Tibial nerve (tissue), 4 donors: ENCODE measurements at places on chromosomes 4 and X. TPM values are rescaled to one million over a fixed set of nuclear protein-coding genes. Genes with fewer than 3 reads are reported as not detected.

Gene GLUD2
- 8.1 TPM for total RNA-seq

Gene HSFX4
- not detected for total RNA-seq

DNA sequence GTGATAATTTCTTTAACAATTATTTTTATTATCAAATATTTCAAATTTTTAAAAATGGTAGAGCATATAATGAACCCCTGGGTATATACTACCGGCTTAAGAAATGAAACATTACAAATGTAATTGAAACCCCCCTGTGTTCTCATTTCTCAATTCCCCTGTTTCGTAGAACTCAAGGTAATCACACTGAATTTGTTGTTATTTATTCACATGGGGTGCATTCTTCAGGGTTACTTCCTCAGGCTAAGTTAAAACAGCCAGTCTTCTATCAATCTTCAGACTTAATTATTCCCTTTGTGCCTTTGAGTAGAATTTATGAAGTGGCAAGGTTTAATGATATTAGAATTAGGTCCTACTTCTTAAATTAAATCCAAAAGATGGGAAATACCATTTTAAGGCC is 128.2 kb downstream of the ANAPC10 start:
- H3K27me3 ChIP-seq, result no peaks in the 10 kb centered on the region
- DNase-seq, result no peak
- no peak overlapping the region for H3K27ac ChIP-seq
- H3K4me3 ChIP-seq, result no peak overlapping the region
- H3K4me1 ChIP-seq, result no peaks in the 10 kb centered on the region

DNA sequence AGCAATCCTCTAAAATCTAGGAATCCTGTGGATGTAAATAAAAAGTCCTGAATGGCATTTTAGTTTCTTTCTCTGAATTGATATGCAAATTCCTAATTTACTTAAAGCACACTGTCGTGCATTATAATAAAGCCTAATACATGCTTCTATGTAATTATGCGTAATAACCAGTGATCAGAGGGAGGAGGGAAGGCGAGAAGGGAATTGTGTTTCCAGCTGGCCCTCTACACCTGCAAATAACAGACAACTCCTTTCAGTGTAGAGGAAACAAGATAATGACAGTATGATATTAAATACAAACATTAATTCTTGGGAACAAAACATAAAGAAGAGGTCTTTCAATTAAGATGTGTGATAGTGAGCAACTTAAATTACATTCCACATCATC is 419.6 kb upstream of the LCORL start:
- no peak for DNase-seq
- no peaks in the 10 kb centered on the region for H3K36me3 ChIP-seq
- H3K4me1 ChIP-seq, result no peaks in the 10 kb centered on the region
- no peak overlapping the region for H3K4me3 ChIP-seq
- no peak overlapping the region for H3K27ac ChIP-seq
- no peaks in the 10 kb centered on the region for H3K27me3 ChIP-seq

GRCh38 chr4:179145746-179146525 is 1703.7 kb upstream of the AGA start:
- no peak overlapping the region for H3K4me3 ChIP-seq
- no peaks in the 10 kb centered on the region for H3K4me1 ChIP-seq
- no peak for DNase-seq
- no peak overlapping the region for H3K27ac ChIP-seq

DNA sequence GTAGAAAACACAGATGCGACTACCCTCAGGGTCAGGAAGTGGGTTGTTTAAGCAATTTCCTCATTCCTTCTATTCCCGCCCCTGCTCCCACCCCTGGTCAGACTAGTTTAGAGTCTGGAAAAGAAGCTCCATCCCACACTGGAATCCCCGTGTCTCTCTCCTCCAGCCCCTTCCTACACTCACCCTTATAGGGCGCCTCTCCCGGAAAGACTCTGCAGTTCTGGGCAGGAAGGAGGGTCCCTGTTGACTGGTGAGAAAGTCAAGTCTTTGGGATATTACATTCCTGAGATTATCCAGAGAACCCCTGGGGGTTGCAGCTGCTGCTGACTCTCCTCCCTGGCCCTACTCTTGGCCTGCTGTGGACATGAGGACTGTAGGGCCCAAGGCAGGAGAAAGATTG is 11.9 kb downstream of the STARD8 start:
- H3K36me3 ChIP-seq, result no peaks in the 10 kb centered on the region
- H3K4me1 ChIP-seq, result peaks cover 17% of the 10 kb centered on the region
- H3K27me3 ChIP-seq, result no peaks in the 10 kb centered on the region
- DNase-seq, result no peak
- H3K4me3 ChIP-seq, result no peak overlapping the region

GRCh38 chr4:80390178-80390577 is 54.6 kb downstream of the CFAP299 start:
- no peak overlapping the region for H3K27ac ChIP-seq
- no peaks in the 10 kb centered on the region for H3K4me1 ChIP-seq
- H3K4me3 ChIP-seq, result no peak overlapping the region

DNA sequence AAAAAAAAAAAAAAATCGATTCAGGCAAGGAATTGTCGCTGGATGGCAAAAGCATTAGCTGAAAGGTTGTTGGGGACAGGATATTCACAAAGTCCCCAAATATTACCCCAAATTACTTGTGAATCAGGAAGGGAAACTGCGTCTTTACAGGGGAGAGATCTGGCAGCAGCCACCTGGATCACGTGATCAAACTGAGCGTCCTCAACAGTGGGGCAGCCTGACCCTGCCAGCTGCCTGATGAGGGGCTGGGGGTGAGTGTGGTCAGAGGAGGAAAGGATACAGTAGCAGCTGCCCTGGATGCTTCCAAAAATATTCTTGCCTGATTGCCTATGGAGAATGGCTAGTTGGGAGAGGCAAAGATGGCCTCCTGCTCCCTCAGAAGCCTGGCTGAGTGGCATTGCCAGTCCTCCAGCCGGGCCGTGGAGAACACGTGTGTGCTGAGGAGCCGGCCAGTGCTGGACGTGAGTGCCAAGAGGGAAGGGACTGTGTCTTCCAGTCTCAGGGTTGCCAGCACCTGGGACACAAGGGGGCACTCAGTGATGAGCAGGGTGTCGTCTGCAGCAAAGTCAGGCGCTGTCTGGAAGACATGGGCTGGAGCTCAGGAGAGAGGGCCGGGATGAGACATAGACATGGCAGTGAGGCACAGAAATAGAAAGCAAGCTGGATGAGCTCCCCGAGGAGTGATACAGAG is 3.0 kb upstream of the LAGE3 start:
- H3K27me3 ChIP-seq, result no peaks in the 10 kb centered on the region
- no peak for DNase-seq
- H3K4me1 ChIP-seq, result peaks cover 11% of the 10 kb centered on the region
- peaks cover 14% of the 10 kb centered on the region for H3K36me3 ChIP-seq

DNA sequence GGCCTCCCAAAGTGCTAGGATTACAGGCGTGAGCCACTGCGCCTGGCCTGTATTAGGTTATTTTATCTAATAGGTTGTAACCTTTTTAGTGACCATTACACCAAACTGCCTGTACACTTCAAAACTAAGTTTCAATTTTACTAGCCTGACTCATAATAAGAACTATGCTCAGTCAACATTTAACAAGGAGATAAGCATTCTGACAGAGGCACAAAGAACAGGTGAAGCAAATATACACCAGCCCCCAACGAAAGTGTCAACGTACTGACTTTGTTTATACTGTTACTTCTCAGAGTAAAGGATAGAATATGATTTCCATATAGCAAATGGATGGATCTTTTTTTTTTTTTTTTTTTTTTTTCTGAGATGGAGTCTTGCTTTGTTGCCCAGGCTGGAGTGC is 62.8 kb downstream of the SHISA3 start:
- no peak for DNase-seq
- H3K4me3 ChIP-seq, result no peak overlapping the region
- no peak overlapping the region for H3K27ac ChIP-seq
- H3K36me3 ChIP-seq, result peaks cover 36% of the 10 kb centered on the region
- H3K27me3 ChIP-seq, result no peaks in the 10 kb centered on the region
- no peaks in the 10 kb centered on the region for H3K4me1 ChIP-seq

- no peak for DNase-seq
- H3K27ac ChIP-seq, result no peak overlapping the region
- no peaks in the 10 kb centered on the region for H3K36me3 ChIP-seq
- peaks cover 12% of the 10 kb centered on the region for H3K4me1 ChIP-seq
- no peaks in the 10 kb centered on the region for H3K27me3 ChIP-seq
- no peak overlapping the region for H3K4me3 ChIP-seq
Observed at GRCh38 chr4:79626611-79627010, 218.6 kb upstream of the GK2 start.

DNA sequence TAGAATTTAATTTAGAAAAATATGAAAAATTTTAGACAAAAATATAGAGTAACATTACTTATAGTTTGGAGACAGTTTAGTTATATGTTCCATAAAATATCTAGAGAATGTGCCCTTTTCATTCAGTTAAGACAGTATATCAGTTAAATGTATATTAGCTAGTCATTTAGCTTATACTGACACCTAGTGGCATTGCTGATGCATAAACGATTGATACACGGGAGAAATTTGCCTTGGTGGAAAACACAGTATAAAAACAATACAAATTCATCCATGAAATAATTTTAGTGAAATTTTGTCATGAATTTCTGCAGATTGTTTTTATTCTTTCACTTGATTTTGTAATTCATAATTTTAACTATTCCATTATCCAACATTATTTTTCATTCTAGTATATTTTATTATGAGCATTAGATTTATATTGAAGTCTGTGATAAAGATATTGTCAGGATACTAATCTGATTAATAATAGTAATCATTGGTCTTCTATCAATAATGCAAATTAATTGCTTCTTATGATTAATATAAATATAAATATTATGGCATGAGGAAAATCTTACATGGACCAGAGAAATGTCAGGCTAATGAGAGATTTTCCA is 219.0 kb downstream of the TLL1 start:
- DNase-seq, result no peak
- H3K4me3 ChIP-seq, result no peak overlapping the region
- H3K36me3 ChIP-seq, result no peaks in the 10 kb centered on the region
- H3K4me1 ChIP-seq, result no peaks in the 10 kb centered on the region

GRCh38 chr4:129143359-129143758 is 47.4 kb downstream of the C4orf33 start:
- H3K4me3 ChIP-seq, result no peak overlapping the region
- no peak for DNase-seq
- no peaks in the 10 kb centered on the region for H3K36me3 ChIP-seq
- H3K27me3 ChIP-seq, result no peaks in the 10 kb centered on the region
- H3K4me1 ChIP-seq, result no peaks in the 10 kb centered on the region

Gene EFHC2
- total RNA-seq, result 5.2 TPM

Gene NBDY
- 17.1 TPM for total RNA-seq

GRCh38 chrX:109886122-109886761 is 116.7 kb upstream of the TMEM164 start:
- H3K27ac ChIP-seq, result no peak overlapping the region
- no peaks in the 10 kb centered on the region for H3K4me1 ChIP-seq
- H3K36me3 ChIP-seq, result no peaks in the 10 kb centered on the region

Gene GLOD5
- total RNA-seq, result not detected

Gene PABPC4L
- total RNA-seq, result 1.5 TPM

DNA sequence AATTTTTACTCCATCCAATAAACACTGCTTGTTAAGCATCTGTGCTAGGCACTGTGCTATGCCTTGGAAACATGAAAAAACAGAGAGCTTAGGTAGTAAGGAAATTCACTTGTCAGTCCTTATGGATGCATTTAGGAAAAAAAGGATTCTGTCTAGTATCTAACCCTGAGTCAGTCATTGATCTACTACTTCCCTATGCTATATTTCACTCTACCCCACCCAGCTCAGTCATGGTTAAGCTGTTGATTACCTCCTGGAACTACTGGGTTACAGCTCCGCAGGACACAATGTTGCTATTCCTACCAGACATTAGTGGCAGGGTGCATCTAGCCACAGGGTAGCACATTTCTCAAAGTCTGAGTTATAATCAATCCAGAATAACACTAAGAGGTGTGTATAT is 2.9 kb upstream of the USP53 start:
- H3K27ac ChIP-seq, result no peak overlapping the region
- DNase-seq, result no peak
- H3K36me3 ChIP-seq, result no peaks in the 10 kb centered on the region
- no peak overlapping the region for H3K4me3 ChIP-seq
- no peaks in the 10 kb centered on the region for H3K4me1 ChIP-seq
